Stimulated activated CD8-positive, alpha-beta memory T cell treated with anti-CD3 and anti-CD28 coated beads, Interleukin-4, amount 100 ng/mL, for 1 hour (primary cell): ENCODE measurements at places on chromosomes 12 and 14.

DNA sequence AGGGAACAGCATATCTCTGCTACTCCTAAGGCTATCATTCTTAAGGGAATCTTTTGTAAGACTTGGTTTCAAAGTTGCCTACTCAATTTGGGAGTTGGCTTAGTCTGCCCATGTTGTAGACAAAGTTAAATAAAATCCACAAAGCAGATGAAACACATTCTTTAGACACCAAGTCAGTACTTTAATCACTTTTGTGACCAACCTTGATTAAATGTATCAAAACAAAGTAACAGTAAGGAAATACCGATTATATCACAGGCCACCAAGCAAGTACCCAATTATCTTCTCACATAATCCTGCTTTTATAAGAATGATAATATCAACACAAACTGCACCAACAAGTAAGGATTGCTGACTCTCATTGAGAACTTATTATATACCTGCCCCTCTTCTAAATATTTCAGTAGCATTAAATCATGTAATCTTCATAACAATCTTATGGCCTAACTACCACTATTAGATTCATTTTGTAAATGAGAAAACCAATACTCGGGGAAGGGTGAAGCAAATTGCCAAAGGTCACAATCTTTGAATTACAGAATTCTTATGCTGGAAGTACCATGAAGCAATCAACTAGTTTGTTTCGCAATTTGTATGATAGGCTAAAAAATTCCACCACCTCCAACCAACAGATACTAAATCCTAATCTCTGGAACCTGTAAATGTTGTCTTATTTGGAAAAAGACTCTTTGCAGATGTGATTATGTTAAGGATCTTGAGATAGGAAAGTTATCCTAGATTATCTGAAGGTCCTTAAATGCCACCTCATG, 12.6 kb upstream of the DIO2 start:
- DNase-seq: no peak

DNA sequence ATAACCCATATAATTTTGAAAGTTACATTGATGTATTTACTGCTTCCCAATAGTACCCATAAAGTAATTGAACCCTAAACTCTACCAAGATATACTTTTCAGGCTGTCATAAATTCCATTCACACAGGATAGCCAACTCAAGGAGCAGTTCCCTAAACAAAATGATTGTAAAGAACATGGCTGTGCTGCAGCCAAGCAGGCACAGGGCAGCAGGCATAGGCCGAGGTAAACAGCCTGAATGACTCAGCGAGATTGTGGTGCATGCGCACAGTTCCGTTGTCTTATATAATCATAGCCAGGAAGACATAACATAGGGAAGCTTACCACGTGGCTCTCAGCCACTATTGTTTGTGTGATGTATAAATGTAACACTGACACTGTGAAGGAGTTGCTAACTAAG, 344.9 kb downstream of the FSCB start:
- DNase-seq: no peak

DNA sequence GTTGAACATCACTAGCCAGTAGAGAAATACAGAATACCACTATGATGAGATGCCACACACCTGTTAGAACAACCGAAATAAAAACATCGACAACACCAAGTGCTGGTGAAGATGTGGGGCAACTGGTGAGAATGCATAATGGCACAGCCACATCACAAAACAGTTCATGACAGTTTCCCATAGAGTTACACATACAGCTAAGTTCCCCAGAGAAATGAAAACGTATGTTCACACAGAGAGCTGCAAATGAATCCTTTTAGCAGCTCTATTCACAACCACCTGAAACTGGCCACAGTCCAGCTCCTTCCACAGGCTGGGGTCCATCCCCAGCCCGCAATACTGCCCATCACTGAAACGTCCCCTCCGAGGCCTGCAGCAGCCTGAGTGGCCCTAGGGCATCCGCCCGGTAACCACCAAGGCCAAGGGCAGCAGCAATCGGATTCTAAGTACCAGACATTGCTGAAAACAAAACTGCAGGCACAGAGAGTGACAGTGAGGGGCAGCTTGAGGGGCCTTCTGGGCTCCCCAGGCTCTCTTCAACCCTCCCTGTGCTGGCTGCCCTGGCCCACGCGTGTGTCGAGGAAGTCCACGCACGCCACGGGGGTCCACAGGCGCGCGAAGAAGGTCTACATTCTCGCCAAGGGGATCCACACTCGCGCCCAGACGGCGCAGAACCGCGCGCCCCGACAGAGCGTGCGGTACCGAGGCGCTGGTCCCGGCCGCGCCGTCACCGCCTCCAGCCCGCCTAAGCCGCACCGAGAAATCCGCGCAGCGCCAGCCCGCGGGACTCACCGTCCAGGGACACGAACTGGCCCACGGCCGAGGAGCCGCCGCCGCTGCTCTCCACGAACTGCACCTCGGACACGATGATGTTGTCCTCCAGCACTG, 903 bp downstream of the BRF1 start:
- DNase-seq: no peak

DNA sequence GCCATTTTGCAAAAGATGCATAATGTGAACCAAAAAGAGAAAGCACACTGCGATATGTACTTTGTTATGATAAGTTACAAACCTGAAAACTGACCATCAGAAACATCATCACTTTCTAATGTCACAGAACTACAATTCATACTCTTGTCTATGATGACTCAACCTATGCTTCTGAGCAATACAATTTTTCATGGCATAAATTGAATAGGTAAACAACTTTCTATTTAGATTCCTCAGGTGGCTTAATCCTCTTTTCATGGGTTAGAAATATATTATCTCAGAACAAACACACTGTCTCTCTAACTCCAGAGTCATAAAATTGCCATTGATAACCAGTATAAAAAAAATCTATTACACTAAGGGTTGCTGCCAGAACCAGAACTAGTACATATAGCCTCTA, 1715.0 kb upstream of the FLRT2 start:
- DNase-seq: no peak

- no peak for DNase-seq
Observed at GRCh38 chr14:103122947-103123633, at the start of gene TNFAIP2. TNFAIP2 (plus strand) TSS chr14:103123461; CDS start chr14:103126458, 2,997 bp downstream.

DNA sequence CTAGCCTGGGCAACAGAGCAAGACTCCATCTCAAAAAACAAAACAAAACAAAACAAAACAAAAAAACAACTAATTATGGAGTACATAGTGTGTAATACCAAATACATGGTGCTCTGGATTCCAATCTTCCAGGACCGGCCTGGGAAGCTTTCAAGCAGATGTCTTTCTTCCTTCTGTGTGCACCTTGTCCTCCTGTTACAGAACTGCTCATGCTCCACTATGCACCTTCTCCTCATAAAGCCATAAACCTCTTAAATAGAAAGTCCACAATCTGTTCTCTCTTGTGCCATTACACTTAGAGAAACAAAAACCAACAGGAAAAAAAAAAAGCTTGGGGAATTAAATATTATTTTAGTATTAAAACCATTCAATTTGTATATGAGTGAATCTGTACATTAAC, 12.5 kb downstream of the MOK start:
- no peak for DNase-seq

GRCh38 chr12:34398706-34399630, 376.7 kb downstream of the ALG10 start:
- no peak for DNase-seq

DNA sequence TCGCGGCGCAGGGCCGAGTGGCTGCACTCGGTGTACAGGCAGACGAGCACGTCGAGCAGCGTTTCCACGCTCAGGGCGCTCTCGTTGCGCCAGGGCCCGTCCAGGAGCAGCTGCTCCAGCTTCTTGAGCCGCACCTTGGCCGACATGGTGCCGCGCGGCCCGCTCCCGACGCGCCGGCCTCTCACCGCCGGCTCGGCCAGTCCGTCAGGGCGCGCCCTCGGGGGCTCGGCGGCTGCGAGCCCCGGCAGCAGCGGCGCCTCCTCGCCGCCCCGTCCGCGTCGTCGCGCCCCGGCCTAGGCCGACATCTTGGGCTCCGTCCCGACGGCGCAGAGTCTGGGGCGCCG, 349 bp downstream of the CDC42BPB start:
- DNase-seq: no peak

DNA sequence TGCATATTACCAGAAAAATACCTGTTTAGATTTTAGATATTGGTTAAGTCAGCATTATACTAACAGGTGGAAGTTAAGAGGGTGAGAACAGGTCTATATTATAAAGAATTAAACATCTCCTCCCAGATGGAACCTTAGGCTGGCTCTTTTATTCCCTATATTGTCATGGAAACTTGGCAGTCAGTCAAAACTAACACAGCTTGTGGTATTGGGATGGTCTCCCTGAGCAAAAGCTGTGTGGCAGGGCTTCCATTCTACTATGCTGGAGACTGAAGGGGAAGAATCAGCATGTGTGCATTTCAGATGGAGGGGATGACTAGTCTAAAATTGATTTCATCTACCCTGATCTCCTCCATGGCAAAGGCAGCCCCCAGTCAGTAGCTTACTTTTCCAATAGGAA, 66.7 kb downstream of the SMOC1 start:
- DNase-seq: no peak

GRCh38 chr12:124525927-124526692, 41.3 kb downstream of the NCOR2 start:
- DNase-seq: no peak

- DNase-seq: no peak
Observed at GRCh38 chr14:61504901-61505300, 183.5 kb downstream of the PRKCH start.

- no peak for DNase-seq
Observed at GRCh38 chr12:42104784-42105183, 39.9 kb downstream of the GXYLT1 start.

GRCh38 chr14:72657214-72657921, 236.5 kb downstream of the DPF3 start:
- DNase-seq: no peak

- DNase-seq: no peak
Observed at GRCh38 chr14:22494486-22495135, 94.4 kb downstream of the DAD1 start.

DNA sequence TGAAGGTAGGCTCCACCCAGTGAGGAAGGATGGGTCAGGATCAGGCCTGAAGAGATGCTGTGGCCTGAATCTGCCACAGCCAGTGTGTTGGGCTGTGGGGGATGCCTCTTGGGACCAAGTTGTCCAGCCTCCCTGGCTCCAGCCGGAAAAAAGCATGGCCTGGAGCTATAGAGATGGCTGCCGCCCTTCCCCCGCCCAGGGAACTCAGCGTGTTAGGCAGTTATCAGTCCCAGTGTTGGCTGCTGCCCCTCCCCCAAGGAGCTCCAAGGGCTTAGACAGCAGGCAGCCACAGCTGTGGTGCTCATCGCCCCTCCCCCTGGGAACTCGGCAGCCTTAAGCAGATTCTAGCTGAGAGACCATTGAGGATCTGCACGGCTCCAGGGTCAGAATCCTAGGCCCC, 158.0 kb downstream of the CAPZA3 start:
- no peak for DNase-seq

GRCh38 chr14:28761438-28762291, 4.9 kb upstream of the FOXG1 start:
- DNase-seq: no peak

DNA sequence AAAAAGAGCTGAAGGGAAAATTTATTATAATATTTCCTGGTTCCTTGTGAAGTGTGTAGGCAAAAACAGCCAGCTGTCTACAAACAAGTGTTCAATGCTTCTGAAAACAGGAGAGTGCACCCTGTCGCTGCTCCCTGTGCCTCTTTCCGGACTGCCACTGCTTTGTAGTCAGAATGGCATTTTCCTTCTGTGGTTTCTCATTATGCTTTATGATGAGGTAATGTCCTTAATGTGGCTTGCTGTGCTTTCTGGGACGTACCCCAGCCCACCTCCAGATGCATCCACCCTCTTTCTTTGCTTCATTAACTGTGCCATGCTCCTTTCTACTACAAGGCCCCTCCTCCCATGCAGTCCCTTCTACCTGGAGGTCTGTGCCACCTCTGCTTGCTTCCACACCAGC, 148.1 kb downstream of the SYT1 start:
- DNase-seq: no peak

DNA sequence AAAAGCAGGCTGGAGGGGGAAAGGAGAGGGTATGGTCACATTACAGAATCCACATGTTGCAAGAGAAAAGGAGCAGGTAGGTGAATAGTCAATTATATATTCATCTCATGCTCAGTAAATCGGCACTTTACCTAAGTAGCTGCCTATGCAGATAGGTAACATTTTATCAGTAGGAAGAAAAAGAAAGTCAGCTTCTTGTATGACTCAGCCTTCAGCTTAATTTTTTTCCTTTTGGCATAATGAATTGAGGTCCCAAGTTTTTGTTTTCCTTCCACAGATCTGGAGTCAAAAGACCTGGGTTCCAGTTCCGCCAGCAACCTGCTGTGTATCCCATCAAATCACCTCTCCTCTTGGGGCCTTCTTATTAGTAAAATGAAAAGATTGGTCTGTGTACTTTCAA, 6.0 kb upstream of the ACSM4 start:
- DNase-seq: no peak

GRCh38 chr12:90390947-90391346, 564.0 kb downstream of the CCER1 start:
- DNase-seq: no peak

DNA sequence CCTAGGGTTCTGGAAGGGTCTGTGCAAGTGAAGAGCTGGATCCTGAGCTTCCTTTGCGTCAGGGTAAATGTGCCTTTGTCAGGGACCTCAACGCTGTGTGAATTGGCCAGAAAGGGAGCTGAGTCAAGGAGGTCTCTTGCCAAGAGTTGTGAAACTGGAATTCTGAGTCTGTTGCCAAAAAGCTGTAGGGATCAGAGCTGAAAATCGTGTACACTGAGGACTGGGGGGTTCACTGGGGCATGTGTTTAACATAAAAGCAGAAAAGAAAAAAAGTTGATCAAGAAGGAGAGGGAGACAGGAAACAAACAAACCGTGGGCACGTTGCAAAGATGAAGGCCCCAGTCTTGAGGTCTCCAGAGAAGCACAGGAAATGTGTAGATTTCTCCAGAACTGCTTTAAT, 1081.5 kb downstream of the VRK1 start:
- DNase-seq: peak; percentile 7

GRCh38 chr14:28157887-28158791, 608.4 kb upstream of the FOXG1 start:
- no peak for DNase-seq

DNA sequence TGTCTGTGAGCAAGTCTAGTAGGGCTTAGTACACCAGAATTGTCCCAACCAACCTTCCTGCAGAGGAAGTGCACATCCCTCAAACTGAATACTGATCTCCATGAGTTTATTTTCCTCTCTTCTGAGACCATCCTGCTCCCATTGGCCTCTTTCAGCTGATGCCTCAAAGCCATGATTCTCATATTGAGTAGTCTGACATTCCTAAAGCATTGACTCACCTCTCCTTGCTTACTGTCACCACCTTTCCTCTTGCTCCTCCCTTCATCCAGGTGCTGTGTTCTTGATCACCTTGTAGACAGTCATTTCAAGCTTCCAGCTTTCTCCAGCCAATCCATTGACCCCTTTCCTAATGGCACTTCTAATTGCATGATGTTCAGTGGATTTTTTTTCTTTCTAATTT, 583.7 kb upstream of the USP15 start:
- DNase-seq: no peak

GRCh38 chr12:89334548-89335169, 17.6 kb downstream of the DUSP6 start:
- DNase-seq: no peak
